Activated T-helper 2 cell treated with anti-CD3 and anti-CD28 coated beads, Interferon-gamma antibody, Interleukin-2, Interleukin-4, amounts not matched to agents 10 μg/mL and 5 μg/mL and 100 μg/mL, durations not matched to agents 14 hours and 24 hours and 36 hours (primary cell): ENCODE measurements at places on chromosomes 4 and X. TPM values are rescaled to one million over a fixed set of nuclear protein-coding genes. Genes with fewer than 3 reads are reported as not detected.

The SPOCK3 gene
- not detected in 2 replicates for total RNA-seq

- H3K36me3 ChIP-seq = no peaks in the 10 kb centered on the region
- H3K4me3 ChIP-seq = no peak overlapping the region
- no peaks in the 10 kb centered on the region for H3K27me3 ChIP-seq
- no peak overlapping the region for H3K27ac ChIP-seq
- H3K4me1 ChIP-seq = peaks cover 2% of the 10 kb centered on the region
- no peak for DNase-seq
Observed at GRCh38 chr4:83490876-83491450, 6.1 kb upstream of the ABRAXAS1 start.

- H3K36me3 ChIP-seq = peaks cover 44% of the 10 kb centered on the region
- DNase-seq = no peak
- no peak overlapping the region for H3K4me3 ChIP-seq
- H3K27ac ChIP-seq = no peak overlapping the region
Observed at GRCh38 chrX:154350429-154351182, 23.8 kb downstream of the FLNA start.

DNA sequence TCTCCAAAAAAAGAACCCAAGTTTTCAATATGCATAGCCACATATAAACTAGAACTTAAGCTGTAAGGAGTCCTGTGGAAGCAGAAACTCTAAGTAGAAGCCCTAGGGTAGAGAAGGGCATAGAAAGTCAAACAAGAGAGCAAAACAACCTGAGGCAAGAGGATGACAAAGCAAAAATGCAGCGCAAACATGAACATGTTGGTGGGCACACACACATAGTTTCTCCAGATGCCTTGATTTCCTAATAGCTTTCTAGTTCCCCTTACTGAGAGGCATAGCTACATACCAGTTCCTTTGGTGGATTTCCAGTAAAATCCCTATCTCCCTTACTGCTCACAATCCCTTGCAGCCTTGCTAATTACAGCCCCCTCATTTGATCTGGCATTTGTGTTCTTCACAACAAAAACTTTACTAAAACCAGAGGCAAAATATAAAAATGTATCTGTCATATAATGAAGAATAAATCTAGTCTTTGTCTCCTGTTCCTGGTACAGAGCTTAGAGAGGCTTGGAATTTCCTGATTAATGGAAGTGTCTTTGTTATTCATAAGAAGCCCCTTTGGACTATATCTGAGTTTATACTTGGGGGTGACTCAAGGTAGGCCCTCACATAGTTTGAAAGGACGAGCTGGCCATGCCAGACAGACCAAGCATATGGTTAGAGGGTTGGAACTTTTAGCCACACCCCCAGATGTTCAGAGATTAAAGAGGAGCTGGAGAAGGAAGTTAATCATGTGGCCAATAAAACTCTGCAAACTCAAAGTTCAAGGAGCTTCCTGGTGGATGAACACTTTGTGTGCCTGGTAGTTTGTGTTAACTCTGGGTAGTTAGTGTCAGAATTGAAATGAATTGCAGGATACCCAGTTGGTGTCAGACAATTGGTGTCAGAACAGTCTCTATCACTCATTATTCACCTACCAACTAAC, 52.7 kb upstream of the ZCCHC13 start:
- no peaks in the 10 kb centered on the region for H3K27me3 ChIP-seq
- H3K4me1 ChIP-seq = no peaks in the 10 kb centered on the region
- no peak for DNase-seq
- peaks cover 24% of the 10 kb centered on the region for H3K36me3 ChIP-seq
- no peak overlapping the region for H3K27ac ChIP-seq
